ENCODE measurements at places on chromosomes 3 and 15.

DNA sequence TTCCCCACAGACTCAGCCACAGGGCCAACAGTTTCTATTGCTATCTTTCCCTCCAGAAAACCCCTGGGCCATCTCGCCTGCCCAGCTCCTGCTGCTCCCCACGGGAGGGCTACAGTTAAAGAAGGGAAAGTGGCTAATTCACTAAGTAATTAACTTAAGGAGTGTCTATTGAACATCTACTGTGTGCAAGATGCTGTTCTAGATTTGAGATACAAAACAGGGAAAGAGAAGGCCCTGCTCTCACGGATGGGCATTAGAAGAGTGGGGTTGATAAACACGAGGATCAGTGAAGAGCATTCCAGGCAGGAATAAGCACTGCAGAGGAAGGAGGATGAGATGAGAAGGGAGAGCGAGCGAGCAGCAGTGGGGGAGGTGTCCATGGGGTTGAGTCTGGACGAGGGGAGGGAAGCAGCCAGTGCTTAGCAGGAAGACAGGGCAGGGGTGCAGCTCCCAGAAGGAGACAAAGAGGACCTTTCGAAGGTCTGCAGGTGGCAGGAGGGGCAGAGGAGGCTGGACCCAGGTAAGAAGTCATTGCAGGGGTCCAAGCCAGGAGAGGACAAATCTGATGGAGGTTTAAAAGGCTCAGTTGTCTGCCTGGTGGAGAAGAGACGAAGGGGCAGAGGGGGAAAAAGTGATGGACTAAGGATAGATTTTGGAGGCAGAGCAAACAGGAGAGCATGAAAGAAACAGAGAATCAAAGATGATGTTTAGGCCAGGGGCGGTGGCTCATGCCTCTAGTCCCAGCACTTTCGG lies 64.7 kb downstream of the KLF15 start:
- no peak for DNase-seq

GRCh38 chr3:182327196-182327681 lies 466.1 kb upstream of the ATP11B start:
- DNase-seq: no peak

GRCh38 chr3:12312010-12312409 lies 23.1 kb downstream of the PPARG start:
- DNase-seq: no peak

DNA sequence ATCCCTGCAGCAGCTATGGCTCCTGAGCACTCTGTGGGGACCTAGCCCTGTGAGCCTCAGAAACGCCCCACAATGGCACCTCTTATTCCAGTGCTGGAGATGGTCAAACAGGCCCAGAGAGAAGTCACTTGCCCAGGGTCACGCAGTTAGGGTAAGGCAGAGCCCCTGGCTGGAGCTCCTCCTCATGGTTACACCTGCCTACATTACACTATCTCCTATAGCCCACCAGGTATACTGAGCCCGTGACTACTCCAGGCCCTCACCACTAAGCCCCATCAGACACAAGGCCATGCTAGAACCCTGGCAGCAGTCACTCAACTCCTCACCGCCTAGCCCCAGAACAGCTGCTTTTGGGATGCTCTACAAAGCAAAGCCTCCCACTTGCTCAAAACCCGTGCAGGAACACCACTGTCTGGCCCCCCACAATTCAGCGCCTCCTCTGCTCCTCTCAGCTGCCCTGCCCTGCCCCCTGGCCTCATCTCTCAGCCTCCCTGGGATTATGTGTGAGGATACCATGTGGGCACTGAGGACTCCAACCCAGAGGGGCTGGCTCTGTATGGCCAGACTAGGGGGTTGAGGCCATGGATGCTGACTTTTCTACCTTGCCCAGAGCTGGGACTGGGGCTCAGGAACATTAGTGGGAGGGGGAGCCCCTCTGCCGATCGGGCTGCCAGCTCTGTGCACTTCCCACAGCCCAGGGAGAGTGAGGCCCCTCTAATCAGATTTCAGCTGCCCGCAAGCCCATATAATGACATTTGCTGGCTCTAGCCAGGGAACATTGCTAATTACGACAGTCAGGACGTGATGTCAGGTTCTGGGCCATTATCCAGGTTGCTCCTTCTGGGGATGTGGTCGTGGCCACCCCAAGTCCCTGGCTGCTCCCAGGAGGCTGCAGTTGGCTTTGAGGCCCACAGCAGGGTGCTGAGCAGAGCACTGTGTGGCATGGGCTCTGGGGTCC lies 4.0 kb downstream of the NT5DC2 start:
- DNase-seq: no peak

- DNase-seq: no peak
Measured at GRCh38 chr3:126924458-126924857, 58.5 kb upstream of the PLXNA1 start.

DNA sequence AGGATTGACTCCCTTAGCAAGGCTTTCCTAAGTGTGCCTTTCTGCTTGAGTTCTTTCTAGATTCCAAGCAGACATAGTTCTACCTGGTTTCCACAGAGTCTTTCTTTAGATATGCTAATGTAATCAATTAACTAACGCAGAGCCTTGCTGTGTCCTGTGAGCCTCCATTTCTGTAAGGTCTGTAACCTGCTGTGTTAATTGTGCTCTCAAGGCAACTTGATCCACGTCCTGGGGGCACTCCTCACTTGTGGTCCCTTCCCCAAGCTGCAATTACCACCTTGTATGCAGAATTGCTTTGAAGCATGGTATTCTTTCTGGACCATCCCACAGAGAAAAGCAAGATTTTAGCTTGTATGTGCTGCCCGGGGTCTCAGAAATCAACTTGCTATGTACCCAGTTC lies 29.5 kb upstream of the THSD4 start:
- DNase-seq: no peak

DNA sequence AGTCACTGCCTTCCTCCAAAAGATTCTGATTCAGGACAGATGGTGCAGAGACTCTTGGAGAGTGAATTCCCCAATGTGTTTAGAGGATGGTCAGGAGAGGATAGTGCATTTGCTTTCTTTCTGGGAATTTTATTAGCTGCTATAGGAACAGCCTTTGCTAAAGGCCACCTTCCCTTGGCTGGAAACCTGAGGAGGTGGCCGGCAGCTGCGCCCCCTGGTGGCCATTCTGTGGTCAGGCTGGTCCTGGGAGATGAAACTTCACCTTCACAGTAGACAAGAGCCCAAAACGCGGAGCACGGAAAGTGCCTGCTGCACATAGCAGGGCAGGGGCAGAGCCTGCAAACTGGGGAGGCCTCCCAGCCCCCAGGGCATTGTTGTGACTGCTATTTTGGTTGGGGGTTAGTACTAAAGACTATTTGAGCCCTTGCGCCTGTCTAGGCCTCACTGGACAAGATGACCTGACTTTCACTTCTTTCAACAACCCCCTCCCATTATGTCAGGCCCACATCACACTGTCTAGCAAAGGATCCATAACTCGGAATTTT lies 34.3 kb downstream of the SEC22C start:
- peak; percentile 47 for DNase-seq

DNA sequence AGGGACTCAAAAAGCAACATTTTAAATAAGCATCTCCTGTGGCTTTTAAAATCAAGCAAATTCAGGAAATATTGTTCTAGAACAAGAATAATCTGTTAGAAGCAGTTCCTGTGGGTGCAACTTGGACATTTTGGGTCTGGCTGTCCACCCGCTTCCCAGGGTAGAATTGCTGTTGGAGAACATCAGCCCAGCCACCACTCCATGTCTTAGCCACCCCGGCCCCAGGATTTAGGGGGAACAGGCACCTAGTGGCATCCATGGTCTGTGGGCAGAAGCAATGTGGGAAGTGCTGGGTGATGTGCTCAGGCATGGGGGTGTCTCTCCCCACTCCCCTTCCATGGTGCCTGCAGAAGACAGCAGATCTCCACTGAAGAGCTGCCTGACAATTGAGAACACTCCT lies 162.6 kb downstream of the KLF13 start:
- no peak for DNase-seq

DNA sequence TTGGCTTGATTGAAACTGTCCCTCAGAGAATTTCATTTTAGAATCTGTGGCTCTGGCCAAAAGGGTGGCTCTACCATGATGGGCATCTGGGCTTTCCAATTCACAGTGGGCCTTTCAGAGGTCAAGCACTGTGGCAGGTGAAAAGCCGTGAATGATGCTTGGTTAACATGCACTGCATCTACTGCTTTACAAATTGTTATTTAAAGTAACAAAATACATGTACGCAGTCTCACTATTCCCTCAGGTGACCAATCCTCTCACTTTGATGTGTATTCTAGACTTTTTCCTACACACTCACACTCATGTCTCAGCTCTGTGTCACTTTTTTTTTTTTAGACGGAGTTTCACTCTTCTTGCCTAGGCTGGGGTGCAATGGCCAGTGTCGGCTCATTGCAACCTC lies 70.5 kb downstream of the MGLL start:
- DNase-seq: no peak

DNA sequence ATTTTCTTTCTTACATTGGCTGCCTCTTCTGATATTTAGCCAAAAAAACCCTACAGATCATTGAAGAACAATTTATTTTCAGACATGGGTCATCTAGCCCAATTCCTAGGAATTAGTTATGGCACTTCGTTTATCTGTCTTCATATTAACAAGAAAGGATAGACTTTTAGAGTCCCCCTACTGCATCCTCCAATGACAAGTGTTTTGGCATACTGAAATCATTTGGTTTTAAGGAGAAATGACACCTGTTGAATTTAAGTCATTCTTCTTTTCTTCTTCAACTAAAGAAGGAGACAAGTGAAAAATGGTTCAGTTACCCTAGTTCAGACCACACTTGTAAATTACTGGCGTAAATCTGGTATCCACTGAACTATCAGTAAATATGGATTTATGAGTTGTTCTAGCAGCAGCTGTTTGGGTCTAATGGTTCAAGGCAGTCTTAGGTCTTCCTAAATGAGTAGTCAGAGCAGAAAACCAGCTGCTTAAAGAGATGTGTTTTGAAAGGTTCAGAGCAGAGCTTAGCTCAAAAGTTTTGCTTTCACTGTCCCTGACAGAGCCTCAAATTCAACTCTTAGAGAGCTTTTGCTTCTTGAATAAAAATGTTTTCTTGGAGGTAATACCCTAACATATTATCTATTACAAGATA lies 5.6 kb downstream of the VGLL3 start:
- DNase-seq: no peak

GRCh38 chr15:51162865-51163762 lies 68.4 kb upstream of the TNFAIP8L3 start:
- peak; percentile 16 for DNase-seq

- DNase-seq: no peak
Measured at GRCh38 chr3:124780356-124780755, 50.1 kb downstream of the UMPS start.

DNA sequence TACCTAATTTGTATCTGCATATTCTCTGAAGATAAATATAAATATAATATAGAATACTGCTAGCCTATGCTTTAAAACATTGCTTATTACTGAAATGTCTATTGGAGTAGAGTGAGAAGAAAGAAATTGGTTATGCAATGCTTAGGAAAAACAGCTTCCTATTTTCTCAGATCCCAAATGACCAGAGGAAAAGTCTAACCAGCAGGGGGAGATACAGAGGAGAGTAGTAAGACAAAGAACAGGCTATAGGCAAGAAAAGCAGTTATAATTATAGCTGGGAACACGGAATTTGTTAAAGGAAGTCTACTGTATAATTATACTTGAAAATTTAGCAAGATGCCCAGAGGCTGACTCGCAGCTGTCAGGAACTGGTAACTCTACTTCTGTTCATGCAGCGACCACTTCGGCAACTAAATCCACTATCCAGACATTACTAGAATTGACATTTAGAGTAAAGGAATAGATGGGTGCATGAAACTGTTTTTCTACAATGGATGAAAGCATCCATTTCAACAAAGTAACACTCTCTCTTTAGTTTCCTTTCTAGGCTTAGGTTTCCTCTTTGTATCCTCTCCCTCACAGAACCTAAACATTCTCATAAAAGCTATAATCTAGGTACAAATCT lies 97.2 kb downstream of the TBC1D5 start:
- no peak for DNase-seq

DNA sequence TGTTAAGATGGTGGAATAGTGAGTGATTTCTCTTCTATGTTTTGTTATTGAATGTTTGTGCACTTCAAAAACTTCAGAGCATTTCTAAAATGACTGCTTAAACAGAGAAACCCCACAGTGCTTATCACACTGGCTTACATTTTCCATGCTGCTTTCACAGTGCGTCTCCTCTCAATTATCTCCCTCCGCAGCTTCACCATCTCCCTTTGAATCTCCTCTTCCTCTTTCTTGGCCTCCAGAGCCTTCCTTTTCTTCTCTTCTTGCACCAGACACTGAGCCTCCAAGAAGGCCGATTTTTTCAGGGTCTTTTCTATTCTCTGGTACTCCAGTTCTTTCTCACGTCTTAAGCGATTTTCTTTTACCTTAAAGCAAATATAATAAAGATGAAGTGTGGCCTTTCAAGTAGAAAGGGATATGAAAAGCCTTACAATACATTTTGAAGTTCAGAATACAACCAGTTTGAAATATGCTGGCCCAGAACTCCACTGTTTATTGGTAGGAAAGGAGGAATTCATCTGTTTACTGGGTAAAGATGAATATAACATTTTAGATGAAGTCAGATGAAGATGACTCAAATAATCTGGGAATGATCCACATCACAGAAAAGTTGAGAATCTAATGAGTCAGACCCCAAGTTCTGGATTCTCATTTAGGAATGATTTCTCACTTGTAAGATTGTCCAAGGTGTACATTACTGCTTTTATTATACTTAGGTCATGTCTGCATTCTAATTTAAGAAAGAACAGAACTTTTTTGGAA lies 21.4 kb downstream of the CCDC191 start:
- no peak for DNase-seq

DNA sequence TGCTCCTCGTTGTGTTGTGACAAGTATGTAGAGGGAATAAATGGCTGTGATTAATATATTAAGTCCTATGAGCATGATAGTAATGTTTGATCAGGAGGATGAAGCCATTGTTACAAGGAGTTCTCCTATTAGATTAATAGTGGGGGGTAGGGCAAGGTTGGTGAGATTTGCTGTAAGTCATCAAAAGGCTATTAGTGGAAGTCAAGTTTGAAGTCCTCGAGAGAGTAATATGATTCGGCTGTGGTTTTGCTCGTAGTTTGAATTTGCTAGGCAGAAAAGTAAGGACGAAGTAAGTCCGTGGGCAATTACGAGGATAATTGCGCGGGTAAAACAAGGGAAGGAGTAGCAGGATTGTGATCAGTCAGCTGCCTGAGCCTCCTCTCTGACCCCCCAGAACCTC lies 26.0 kb upstream of the BUB1B start:
- no peak for DNase-seq

- DNase-seq: no peak
Measured at GRCh38 chr3:140540262-140540661, 137.6 kb upstream of the TRIM42 start.

GRCh38 chr15:70036585-70037291 lies 61.0 kb downstream of the TLE3 start:
- DNase-seq: no peak

GRCh38 chr15:56528136-56528535 lies 63.2 kb upstream of the MNS1 start:
- no peak for DNase-seq

- no peak for DNase-seq
Measured at GRCh38 chr3:57796261-57796660, 40.2 kb downstream of the SLMAP start.

DNA sequence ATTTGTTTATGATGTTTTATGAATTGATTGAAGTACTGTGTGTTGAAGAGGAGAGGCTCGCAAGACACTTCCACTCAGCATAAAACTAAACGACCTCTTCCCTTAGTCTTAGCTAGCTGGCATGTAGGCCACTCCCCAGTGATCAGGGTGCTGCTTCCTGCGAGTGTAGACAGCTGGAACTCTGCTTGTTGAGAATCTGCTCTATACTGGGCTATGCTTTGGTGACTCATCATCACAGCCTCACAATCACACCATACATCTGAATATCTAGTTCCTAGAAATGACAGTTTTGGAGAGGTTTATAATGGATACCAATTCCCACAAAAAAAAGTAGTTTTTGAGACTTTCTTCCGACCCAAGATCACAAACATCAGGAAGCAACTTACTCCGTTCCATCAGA lies 1.5 kb upstream of the SLC24A5 start:
- no peak for DNase-seq

GRCh38 chr3:57179580-57180410 lies 14.6 kb upstream of the IL17RD start:
- DNase-seq: no peak

Data from stimulated activated CD8-positive, alpha-beta memory T cell treated with anti-CD3 and anti-CD28 coated beads, Interleukin-15, amount 100 ng/mL, for 1 hour (primary cell).